NCI-H526 (cell line): ENCODE measurements at places on chromosomes 2 and 18.
A peak's percentile ranks its signal among the peaks of the same experiment; 100 is the strongest.

- DNase-seq = no peak
Measured at GRCh38 chr2:132978840-132979239, 308.8 kb upstream of the LYPD1 start.

DNA sequence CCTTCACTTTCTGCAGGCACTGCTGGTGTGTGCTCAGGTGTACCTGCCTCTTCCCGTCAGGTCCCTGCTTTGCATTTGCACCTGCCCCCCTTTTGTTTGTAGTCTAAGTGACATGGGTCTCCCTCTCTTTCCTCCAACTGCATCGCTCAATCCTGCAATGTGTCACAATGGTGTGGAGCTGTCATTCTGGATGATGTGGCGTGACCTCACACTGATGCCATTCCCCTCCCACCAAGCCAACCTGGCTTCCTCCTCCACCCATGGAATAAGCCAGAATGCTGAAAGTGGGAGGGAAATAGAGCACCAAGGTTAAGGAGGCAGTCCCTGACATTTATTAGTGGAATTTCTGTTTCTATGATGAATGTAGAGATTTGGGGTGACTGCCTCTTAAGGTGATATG, 156.7 kb downstream of the ZBTB7C start:
- DNase-seq = peak; percentile 77

- DNase-seq = no peak
Measured at GRCh38 chr18:5317186-5317585, 21.7 kb upstream of the ZBTB14 start.

DNA sequence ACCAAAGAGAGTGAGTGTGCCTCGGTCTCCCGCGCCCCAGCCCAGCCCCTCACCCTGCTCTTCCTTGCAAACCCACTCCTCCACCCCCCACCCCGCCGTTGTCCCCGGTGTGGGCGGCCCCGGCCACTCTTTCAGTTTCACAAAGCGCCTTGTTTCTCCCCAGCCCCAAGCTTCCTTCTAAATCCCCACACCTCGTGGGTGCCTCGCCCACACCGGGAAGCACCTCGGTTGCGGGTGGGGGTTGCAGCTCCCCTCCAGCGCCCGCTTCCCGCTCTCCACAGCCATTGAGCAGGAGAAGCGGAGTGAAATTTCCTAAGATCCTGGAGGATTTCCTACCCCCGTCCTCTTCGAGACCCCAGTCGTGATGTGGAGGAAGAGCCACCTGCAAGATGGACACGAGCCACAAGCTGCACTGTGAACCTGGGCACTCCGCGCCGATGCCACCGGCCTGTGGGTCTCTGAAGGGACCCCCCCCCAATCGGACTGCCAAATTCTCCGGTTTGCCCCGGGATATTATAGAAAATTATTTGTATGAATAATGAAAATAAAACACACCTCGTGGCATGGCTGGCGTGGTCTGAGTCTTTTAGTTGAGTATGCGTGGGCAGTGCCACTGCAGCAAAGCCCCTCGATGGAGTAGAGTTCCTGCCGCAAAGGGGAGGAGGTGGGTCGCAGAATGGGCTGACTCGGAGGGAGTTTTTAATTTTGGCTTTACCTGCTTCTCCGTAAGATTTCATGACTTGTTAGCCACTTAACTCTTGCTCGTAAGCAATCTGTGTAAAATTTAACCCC, 848 bp downstream of the TMSB10 start:
- no peak for DNase-seq

- no peak for DNase-seq
Measured at GRCh38 chr2:238728330-238729260, 119.3 kb upstream of the TWIST2 start.

- DNase-seq = no peak
Measured at GRCh38 chr2:56288838-56289580, 105.2 kb downstream of the CCDC85A start.

DNA sequence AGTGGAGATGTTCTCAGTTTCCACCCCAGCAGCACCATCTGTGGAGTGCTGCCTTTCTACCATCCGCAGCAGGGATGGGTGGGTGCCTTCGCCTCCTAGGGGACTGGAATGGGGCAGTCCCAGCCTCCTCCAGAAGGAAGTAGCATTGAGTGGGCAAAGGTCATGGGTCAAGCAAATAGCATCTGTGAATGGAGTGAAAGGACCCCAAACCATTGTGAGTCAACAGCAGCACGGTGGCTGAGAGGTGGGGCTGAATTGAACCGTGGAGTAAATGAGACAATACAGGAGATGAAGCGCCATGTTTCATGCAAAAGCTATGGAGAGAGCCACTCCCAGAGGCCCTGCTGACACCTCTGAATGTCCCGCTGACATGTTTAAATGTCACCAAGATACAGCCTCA, 9.7 kb downstream of the GPR55 start:
- no peak for DNase-seq
